ENCODE measurements at places on chromosomes 11 and 22.
A peak's percentile ranks its signal among the peaks of the same experiment; 100 is the strongest.

GRCh38 chr22:49010901-49011300 lies 816.8 kb downstream of the BRD1 start:
- no peaks in the 10 kb centered on the region for H3K36me3 ChIP-seq
- H3K27ac ChIP-seq: peak overlapping the region; percentile 76
- H3K4me1 ChIP-seq: peaks cover 73% of the 10 kb centered on the region

GRCh38 chr11:41926339-41926738 lies 466.9 kb upstream of the LRRC4C start:
- no peak for DNase-seq
- H3K36me3 ChIP-seq: no peaks in the 10 kb centered on the region
- no peaks in the 10 kb centered on the region for H3K4me1 ChIP-seq
- H3K27me3 ChIP-seq: no peaks in the 10 kb centered on the region
- no peak overlapping the region for H3K4me3 ChIP-seq
- no peak overlapping the region for H3K27ac ChIP-seq

- H3K27me3 ChIP-seq: no peaks in the 10 kb centered on the region
- no peak overlapping the region for H3K27ac ChIP-seq
- peaks cover 2% of the 10 kb centered on the region for H3K4me1 ChIP-seq
These were observed 6.3 kb downstream of the TCP11L1 start for GRCh38 chr11:33045551-33046255.

DNA sequence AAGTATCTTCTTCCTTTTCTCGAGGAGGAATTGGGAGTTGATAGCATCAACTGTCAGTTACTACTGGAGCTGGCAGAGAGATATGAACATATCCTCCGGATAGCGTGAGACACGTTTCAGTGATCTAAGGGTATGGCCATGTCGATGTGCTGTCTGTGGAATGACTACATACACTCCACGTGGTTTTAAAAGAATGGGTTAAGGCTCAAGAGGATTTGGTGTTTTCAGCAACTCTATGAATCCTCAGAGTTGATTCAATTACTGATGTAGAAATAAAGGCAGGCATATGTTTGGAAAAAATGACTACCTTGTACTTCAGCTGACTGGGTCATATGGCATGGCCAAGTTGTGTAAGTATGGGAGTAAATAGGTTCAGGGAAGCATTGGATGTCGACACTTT lies 22.9 kb downstream of the MMP13 start:
- peaks cover under 1% of the 10 kb centered on the region for H3K4me1 ChIP-seq
- no peaks in the 10 kb centered on the region for H3K27me3 ChIP-seq
- H3K36me3 ChIP-seq: no peaks in the 10 kb centered on the region
- no peak for DNase-seq
- H3K4me3 ChIP-seq: no peak overlapping the region

GRCh38 chr11:105054723-105055493 lies 9.8 kb upstream of the CARD16 start:
- no peak for DNase-seq
- no peaks in the 10 kb centered on the region for H3K27me3 ChIP-seq
- H3K4me3 ChIP-seq: no peak overlapping the region
- H3K36me3 ChIP-seq: no peaks in the 10 kb centered on the region

Measured in thoracic aorta (tissue), 2 donors.